ENCODE measurements at places on chromosomes 4 and X.

DNA sequence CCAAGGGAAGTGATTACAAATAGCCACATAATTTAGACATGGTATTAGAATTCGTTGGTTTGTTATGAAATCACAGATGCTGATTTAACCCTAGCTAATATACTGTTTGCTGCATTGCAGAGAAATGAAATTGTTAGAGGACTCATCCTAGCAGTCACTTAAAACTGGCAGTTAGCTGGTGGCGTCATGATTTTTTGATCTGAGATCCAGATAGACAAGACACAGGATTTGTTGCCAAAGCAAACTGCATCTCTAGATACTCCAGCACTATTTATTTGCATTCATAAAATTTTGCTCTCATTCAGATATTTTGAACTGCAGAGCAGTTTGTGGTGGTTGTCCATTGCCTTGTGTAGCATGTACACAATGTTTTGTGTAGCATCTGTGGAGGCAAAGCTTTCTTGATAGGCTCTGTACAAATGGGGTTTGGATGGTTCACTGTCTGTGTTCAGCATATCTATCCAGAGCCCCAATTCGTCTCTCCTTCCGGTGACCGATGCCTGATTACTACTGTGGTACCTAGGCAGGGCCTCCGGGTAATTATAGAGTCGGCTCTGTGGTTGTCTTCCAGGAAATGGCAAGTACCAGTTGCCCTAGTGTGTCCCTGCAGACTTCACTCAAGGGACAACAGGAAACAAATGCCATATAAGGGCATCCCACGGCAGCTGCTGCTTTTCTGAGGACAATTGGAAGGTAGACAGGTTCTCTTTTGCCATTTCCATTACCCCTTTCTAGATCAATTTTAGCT lies 30.1 kb upstream of the SPARCL1 start:
- DNase-seq = no peak

GRCh38 chr4:17781300-17782287 lies at the start of gene FAM184B:
Gene FAM184B (minus strand): TSS chr4:17781621. CDS start chr4:17781299, 322 bp downstream.
- no peak for DNase-seq

- DNase-seq = no peak
These were observed 117.8 kb downstream of the EFHC2 start for GRCh38 chrX:44225667-44226066.

GRCh38 chrX:6498324-6498723 lies 36.6 kb downstream of the VCX3A start:
- DNase-seq = no peak

Measured in substantia nigra (tissue), 51 donors.